ENCODE measurements at places on chromosomes 2 and 18. TPM values are rescaled to one million over a fixed set of nuclear protein-coding genes. Genes with fewer than 3 reads are reported as not detected.

GAL3ST2 gene
- not detected for total RNA-seq

SOX11 gene
- total RNA-seq = 0.93 TPM

ZNF521 gene
- total RNA-seq = 10.3 TPM

SGPP2 gene
- 2.3 TPM for total RNA-seq

EPAS1 gene
- total RNA-seq = 205 TPM

DNA sequence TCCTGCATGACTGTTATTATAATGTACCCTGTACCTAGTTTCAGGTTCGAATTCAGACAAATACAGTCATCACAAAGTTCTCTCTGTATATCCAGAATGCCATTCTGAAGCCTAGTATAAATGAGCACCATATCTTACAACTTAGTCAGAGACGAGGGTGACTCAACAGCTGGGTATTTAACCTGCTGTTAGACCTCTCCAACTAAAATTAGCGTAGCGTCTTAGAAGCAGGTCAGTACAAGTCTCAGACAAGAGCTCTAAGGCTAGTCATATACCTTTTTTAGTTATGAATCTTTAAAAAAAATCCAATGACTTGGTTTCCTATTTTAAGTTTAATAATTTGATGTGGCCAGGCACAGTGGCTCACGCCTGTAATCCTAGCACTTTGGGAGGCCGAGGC is 74.1 kb downstream of the CABYR start:
- DNase-seq = no peak

- no peak for DNase-seq
Measured at GRCh38 chr2:67567886-67568285, 170.8 kb downstream of the ETAA1 start.

DNA sequence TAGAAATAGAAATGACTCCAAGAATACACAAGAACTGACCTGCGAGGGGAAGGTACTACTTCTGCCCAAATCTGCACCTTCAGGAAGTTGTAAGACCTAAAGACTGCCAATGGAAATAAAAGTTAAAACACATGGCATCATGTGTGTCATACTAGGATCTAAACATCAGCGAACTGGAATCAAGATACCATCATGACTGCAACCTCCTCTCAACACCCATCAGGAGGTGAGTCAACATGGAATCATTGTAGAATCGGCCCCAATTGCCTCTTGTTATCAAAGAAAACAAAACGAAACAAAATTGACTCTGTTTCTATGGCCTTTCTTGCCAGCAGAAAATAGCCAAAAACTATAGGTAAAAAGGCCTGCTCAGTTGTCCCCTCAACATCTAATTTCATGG is 15.1 kb downstream of the RDH14 start:
- no peak for DNase-seq

DNA sequence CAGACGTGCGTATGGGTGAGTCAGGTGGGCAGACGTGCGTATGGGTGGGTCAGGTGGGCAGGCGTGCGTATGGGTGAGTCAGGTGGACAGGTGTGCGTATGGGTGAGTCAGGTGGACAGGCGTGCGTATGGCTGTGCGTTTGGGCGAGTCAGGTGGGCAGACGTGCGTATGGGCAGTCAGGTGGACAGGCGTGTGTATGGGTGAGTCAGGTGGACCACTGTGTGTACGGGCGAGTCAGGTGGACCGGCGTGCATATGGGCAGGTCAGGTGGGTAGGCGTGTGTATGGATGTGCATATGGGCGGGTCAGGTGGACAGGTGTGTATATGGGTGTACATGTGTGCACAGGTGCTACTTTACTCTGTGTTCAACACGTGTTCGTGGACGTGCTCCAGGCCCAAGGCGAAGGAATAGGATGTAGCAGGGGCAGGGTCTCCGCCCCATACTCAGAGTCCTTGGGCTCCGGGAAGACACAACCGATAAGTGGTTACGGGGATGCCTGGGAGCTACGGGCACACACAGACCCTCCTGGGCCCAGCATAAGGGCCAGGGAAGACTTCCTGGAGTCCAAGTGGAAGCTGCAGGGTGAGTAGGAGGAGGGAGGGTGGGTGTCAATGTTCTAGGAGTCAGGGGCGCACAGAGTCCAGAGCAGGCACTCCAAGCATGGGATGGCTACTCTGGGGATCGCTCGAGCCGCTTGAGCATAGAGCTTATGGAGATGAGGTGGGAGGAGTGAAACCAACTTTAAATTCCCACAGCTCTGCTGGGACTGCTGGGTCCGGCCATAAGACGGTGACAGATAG is 27.1 kb upstream of the KLF11 start:
- DNase-seq = no peak

GRCh38 chr2:202609381-202610145 is 25.2 kb upstream of the FAM117B start:
- DNase-seq = no peak

GRCh38 chr2:214934006-214934405 is 124.5 kb upstream of the BARD1 start:
- no peak for DNase-seq

DNA sequence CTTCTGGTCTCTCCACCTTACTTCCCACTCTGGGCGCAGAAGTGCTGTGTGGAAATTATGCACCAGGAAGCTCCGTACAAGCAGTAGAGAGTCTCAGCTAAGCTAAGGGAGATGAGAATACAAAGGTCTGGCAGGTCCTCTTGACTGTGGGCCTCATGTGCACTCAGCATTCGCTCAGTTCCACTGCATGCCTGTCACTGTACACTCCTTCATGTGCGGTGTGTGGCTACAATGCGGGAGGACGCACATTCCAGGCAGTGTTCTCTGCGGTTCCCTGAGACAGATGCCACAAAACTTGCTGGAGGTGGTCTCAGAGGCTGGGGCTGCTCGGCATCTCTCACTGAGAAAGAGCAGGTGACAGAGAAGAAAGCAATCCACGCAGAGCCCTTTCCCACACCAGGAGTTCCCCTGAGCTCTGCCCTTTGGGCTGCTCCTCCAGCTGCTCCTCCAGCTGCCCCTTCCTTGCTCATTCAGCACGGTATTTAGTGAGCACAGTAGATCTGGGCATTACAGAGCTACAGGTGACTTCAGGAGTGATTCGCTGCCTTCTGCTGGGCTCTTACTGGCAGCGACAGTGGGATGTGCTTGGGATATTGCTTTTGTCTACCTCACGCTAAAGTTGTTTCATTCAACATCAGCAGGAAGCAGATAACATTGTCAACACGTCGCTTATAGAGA is 176.6 kb downstream of the SH3RF3 start:
- DNase-seq = no peak

DNA sequence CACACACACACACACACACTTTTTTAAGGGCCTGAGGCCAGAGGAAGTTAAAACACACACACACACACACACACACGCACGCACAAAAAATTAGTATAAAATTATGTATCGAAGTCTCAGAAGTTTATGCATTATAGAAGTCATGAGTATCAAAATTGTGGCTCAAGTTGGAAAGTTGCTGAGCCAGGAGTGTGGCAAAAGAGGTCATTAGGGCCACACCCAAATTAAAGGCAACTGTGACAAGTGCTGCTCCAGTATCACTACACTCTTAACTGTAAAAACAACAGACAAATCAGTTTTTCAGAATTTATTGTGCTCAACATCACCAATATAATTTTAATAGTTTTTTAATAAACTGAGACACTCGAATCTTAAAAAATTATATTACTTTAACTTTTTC is 36.9 kb downstream of the YWHAQ start:
- DNase-seq = no peak

GRCh38 chr2:9063023-9063606 is 59.6 kb upstream of the MBOAT2 start:
- no peak for DNase-seq

DNA sequence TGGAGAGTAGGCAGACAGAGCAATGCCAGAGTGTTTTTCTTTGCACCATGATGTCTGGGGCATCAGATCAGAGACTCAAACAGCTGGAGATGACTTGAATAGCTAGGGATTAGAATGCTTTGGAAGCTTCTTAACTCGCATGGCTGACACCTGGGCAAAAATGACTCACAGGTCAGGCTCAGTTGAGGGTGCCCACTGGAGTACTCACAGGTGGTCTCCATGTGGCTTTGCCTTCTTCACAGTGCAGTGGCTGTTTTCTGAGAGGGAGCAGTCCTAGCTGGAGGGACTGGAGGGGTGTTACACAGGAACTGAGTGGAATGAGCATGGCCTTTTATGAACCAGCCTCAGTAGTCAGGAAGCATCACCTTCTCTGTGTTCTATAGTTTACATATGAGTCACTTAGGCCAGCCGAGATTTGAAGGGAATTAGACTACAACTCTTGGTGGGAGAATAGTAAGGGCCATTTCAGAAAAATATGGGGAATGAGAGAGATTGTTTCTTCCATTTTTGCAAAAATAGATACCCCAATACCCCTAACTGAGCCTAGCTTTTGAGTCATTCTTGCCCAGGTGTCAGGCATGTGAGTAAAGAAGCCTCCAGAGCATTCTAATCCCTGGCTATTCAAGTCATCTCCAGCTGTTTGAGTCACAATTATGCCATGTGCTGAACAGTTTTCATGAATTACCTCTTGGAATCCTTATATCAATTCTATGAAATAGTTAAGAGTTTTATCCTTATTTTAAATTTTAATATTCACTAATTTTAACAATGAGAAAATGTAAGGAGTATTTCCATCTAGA is 7.1 kb upstream of the PPP1R1C start:
- DNase-seq = no peak

DNA sequence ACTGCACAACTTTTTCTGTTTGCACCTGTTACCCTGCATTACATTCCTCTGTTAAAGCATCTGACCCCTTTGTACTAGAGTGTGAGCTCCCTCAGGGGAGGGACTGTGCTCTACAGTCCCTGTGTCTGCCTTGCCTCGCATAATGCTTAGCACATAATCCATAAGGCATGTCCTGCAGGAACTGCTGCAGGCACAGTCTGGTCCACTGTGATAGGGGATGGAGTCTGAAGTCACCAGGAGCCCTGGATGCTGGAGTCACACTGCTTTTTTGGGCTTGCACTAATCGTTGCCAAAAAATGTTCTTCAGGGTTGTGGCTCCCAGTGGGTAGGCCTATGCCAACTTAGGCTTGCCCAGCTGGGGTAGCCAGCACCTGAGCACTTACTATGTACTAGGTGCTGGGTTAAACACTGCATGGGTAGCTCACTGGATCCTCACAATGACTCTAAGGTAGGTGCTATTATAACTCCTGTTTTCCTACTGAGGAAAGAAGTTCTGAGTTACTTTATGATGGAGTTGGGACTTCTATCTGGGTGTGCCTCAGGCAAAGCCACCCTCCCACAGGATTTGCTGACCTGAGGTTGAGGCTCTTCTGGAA is 33.3 kb downstream of the COPS7B start:
- no peak for DNase-seq

DNA sequence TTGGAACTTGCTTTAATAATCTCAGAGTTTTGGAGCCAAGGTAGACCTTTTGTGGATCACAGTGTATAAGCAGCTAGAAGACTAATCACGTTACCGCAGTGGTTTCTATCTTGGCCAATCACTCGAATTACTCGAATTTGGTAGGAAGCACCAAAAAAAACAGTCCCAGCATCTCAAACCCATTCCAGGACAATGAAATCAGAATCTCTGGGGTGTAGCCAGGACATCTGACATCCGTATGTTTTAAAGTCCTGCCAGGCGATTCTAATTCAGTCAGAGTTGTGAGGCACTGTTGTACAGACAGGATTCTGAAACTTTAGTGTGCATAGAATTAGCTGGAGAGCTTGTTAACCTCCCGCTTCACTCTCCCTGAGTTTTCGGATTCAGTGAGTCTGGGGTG is 30.8 kb downstream of the GRHL1 start:
- DNase-seq = no peak

DNA sequence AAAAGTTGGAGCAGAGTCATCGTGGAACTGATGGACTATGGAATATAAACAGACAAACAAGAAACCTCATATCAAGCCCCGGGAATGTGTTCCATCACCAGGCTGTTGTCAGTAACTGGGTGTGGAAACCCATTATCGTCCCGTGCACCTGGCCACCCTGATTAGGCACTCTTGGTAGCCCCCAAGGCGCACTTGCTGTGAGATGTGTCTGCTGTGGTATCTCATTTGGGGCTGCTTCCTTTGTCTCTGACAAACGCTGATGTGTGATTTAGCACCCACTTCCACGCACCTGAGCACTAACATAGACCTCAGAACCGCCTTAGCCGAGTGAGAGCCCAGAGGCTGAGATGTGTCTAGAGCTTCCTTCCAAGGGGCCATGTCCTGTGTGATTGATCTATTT is 96.3 kb downstream of the PRPF40A start:
- DNase-seq = no peak

DNA sequence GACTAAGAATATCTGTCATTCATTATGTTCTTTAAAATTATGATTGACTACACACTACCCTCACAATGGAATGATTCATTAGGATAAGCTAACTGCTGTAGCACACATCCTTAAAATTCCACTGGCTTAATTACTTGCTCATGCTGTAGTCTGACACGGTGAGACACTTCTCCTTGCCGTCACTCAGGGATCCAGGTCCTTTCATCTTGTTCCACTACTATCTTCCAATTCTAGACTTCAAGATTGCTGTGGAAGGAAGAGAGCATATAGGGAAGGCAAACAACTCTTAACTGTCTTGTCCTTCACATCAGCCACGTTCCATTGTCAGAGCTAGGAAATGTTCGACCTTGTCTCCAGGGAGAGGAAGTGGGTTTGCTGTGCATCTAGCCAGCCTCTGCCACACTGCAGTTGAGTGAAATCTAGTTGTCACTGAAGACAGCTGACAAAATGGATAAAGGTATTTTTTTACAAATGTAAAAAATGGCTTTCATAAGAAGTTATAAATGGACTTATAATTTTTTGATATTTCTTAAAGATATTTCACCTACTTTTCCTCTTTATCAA is 30.1 kb downstream of the GREB1L start:
- no peak for DNase-seq

GRCh38 chr2:240895656-240896388 is at the start of gene MAB21L4:
Gene MAB21L4, minus strand, starts transcription at chr2:240896156. Its CDS starts 159 bp downstream, at chr2:240895997.
- DNase-seq = no peak

- DNase-seq = no peak
Measured at GRCh38 chr2:108594982-108595464, 60.8 kb downstream of the LIMS1 start.

DNA sequence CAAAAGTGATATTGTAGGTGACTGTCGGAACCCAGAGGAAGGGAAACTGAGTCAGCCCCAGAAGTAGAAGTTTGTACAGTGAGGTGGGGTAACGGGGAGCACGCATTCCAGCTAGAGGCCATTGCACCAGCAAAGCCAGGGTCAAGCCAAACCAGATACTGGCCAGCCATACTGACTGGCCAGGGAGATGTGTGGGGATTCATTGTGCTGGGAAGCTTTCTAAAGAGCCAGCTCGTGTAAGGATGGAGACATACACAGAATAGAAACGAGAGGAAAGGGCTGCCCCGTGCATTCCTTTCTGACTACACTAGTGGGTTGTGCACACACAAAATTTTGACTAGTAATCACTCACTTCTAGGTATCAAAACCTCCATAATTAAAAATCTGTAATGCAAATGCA is 175.3 kb upstream of the PID1 start:
- no peak for DNase-seq
